ENCODE measurements at places on chromosomes 2 and 18.

- DNase-seq = no peak
Observed at GRCh38 chr2:234178330-234179030, 128.0 kb downstream of the SPP2 start.

- no peak for DNase-seq
Observed at GRCh38 chr2:47690132-47690531, 92.8 kb upstream of the MSH6 start.

GRCh38 chr2:221962186-221962585, 336.6 kb downstream of the PAX3 start:
- DNase-seq = no peak

GRCh38 chr2:19377717-19378116, 19.3 kb upstream of the OSR1 start:
- no peak for DNase-seq

GRCh38 chr2:158600155-158600802, 143.5 kb downstream of the PKP4 start:
- no peak for DNase-seq

- no peak for DNase-seq
Observed at GRCh38 chr2:33384599-33384961, 91.9 kb upstream of the RASGRP3 start.

GRCh38 chr2:29749843-29750242, 171.5 kb downstream of the ALK start:
- no peak for DNase-seq

DNA sequence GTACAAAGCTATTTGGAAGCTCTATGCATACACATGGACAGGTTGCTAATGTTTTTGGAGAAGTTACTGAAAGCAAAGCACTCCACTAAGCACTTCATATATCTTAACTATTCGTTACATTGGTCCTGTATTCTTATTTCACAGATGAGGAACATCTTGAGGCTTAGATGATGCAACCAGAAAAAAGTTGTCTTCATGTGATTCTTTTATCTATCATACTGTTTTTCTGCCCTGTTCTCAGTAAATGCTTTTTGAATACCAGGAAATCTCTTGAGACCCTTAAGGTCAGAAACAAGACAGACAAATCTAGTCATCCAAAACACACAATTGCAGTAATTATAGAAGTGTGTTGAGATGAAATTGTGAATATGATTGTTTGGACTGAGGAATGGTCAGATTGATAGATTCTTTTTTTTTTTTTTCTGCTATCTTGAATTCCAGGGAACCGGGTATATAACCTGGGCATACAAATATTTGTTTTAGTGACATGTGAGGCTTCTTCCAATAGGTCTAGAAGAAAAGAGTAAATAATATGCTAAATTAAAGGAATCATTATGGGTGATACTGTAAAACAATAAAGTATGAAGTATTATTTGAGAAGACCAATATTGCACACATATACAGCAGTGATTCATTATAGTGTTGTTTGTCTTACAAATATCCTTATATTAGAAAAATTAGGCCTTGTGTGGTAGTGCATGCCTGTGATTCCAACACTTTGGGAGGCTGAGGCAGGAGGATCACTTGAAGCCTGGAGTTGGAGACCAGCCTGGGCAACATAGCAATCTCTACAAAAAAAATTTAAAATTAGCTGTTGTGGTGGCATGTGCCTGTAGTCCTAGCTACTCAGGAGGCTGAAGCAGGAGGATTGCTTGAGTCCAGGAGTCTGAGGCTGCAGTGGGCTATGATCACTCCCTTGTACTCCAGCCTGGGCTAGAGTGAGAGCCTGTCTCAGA, 33.7 kb downstream of the EHBP1 start:
- DNase-seq = no peak
